HuH-7.5 (cell line): ENCODE measurements at places on chromosomes 12 and 14.
A peak's percentile ranks its signal among the peaks of the same experiment; 100 is the strongest.

- no peak for DNase-seq
Measured at GRCh38 chr12:119589097-119589496, 4.5 kb upstream of the TMEM233 start.

GRCh38 chr12:49187184-49187583, 1.7 kb downstream of the TUBA1A start:
- no peak for DNase-seq

GRCh38 chr12:108773798-108774788, 42.8 kb upstream of the CORO1C start:
- peak; percentile 27 for DNase-seq

DNA sequence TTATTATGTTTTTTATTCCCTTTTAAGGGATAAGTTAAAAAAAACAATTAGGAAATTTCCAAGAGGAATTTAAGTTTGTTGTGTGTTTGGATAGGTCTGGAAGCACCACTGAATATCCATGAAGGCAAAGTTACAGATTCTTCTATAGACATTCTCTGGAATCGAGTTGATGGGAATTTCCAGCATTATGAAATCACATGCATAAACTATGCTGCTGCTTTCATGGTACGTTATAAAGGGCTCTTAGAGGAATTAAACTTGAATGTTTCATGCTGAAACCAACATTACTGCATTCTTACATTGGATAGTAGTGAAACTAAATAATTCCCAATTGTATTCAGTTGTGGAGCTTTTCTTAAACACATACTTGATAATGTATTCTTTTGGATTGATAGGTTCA, 21.5 kb upstream of the PTPRQ start:
- DNase-seq, result no peak

DNA sequence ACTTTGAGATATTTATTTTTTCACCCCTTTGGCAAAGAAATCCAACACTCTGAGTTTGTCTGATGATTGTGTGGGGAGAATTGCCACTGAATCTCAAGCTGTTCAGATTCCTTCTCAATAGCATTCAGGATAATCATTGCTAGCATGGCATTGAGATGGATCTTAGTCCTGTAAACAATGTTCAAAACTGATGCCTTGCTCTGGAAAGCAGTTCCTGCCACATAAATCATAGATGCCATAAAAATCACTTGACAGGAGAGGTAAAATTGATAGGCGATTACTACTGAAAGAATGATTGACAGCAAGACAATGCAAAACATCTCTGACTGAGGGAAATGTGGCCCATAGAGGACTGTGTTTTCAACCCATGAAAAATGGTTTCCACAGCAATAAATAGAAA, 915.6 kb downstream of the TRHDE start:
- DNase-seq, result no peak

DNA sequence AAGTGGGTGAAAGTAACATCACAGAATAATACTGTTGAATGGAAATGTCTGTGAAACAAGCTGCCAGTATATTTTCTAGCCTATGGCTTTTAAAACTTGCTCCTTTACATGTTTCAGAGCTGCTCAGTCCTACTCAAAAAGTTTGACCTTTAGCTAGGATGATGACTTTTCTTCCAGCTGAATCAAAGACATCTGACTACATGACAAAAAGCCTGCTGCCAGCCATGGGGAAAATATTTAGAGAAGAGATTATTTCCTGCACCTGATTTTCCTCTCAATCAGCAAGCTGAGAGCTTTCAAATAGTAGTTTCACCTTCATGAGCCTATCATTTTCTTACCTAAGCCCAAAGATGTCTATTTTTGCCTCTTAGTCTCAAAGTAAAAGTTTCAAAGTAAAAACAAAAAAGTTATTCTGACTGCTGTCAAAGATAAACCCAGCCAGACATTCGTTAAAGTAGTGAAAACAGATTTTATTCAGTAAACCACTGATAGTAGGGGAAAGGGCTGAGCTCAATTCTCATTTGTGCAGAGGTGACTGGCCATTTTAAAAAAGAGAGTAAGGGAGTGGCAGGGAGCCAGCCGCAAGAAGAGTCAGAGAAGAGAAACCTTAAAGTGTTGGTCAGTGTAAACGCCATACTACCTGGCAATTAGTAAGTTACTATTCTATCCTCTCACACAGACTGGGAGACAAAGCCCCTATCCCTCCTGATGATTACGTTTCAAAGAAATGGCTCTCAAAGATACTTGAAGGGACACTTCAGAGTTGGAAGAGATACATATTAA, 2.2 kb downstream of the ATP6V1D start:
- no peak for DNase-seq

DNA sequence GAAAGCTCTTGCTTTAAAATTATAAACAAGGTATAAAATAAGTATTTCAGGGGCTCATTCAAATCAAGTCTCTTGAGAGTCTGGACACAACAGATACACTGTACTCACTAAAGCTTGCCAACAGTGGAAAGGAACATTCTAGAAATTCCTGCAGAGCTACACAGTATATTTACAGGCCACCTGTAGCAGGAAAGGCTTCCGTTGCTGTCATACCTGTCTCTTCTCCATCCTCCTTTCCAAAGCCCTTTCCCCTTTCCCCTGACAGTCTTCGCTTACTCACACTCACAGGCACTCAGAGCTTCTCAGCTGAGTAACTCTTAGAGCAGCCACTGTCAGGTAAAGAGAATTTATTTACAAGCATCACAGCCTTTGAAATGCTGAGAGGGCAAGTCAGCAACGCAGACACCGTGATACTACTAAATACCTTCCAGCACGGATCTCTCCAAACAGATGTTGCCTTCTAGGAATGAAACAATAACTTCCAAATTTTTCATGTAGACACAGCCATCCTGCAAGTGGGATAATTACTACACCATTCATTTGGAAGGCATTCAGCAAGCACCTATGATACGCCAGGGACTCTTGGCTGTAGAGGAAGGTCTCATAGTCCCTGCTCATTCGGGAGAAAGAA, 167.9 kb downstream of the FOXN3 start:
- no peak for DNase-seq

- peak; percentile 12 for DNase-seq
Measured at GRCh38 chr14:53539489-53540126, 386.5 kb upstream of the DDHD1 start.

DNA sequence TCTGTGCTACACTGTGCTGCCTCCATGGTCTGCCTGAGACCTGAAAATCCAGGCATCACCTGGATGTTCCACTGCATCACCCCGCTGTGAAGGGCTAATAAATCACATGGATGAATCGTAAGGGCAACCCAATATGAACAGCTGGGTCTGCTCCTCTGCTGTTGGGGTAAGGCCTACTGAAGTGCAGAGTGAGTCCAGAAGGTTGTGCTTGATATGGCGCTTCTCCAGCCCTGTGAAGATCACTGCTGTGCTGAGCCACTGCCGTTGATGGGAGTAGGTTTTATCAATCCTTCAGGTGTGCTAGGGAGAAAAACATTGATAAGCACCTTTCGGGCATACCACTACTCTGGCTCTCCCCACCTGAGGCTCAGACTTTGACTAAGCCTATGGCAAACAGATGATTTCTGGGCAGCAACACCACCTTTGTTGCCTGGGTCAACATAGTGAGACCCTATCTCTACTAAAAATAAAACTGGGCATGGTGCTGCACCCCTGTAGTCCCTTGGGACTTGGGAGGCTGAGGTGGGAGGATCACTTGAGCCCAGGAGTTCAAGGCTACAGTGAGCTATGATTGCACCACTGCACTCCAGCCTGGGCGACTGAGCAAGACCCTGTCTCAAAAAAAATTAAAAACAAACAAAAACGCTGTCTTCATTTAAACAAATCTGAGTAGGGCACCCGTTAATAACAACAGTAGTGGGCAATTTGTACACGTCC, 1.7 kb downstream of the ACVRL1 start:
- DNase-seq, result no peak

GRCh38 chr14:65867333-65867732, 454.8 kb downstream of the FUT8 start:
- no peak for DNase-seq

DNA sequence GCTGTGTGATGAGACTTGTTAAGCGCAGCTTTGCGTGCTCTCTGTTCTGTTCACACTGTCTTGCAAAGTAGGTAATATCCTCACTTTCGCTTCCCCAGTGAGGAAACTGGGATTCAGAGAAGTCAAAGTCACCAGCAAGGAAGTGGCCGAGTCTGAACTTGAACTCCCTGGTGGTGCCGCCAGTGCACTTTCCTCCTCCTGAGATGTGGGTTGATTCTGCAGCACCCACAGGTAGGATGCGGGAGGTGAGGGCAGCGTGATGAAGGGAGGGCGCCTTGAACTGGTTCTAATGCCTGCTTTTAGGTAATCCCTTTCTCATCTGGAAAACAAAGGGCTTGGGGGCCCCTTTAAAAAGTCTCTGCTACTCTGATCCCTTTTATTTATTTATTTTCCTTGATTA, 54.9 kb upstream of the IGF1 start:
- DNase-seq, result no peak

- DNase-seq, result no peak
Measured at GRCh38 chr12:11513288-11513687, 117.9 kb upstream of the PRB2 start.

DNA sequence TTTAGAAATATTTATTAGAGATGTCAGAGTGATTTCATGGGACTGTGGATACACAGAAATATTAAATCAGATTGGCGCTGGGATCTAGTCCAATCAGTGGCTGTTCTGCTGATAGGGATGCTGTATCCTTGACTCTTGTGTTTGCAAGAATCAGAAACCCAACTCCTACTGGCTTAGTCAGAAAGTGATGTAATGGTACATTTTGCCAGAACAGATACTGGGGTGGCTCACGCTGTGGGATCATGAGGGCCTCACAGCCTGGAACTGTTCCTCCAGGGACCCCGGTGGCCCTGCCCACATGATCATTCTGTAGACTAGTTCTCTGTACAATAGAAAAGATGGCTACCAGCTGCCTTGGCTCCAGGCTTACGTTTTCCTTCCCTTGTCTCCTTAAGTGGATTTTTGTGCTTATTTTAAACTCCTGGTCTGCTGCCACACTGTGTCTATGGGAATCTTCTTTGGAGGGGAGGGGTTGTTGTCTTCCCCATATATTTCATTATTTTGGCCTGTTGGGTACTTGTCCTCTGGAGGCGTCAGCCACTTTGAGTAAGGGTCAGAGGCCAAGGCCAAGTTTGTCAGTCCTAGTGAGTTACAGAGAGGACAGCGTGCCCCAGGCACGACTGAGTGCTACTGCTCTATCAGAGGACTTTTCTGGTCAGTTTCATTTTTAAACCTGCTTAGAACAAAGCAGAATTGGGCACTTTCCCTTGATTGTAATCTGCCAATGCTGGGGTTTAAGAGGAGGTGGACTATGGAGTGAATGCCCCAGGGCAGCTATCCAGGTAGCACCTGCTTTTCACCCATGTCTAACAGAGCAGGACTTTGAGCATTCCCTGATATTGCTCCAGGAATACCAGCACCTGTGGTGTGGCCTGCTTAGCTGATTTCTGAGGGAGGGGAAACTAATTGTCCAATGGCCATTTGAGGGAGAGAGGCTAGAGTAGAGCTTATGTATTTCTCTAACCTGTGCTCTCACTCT, 164.3 kb downstream of the SLC5A8 start:
- no peak for DNase-seq

DNA sequence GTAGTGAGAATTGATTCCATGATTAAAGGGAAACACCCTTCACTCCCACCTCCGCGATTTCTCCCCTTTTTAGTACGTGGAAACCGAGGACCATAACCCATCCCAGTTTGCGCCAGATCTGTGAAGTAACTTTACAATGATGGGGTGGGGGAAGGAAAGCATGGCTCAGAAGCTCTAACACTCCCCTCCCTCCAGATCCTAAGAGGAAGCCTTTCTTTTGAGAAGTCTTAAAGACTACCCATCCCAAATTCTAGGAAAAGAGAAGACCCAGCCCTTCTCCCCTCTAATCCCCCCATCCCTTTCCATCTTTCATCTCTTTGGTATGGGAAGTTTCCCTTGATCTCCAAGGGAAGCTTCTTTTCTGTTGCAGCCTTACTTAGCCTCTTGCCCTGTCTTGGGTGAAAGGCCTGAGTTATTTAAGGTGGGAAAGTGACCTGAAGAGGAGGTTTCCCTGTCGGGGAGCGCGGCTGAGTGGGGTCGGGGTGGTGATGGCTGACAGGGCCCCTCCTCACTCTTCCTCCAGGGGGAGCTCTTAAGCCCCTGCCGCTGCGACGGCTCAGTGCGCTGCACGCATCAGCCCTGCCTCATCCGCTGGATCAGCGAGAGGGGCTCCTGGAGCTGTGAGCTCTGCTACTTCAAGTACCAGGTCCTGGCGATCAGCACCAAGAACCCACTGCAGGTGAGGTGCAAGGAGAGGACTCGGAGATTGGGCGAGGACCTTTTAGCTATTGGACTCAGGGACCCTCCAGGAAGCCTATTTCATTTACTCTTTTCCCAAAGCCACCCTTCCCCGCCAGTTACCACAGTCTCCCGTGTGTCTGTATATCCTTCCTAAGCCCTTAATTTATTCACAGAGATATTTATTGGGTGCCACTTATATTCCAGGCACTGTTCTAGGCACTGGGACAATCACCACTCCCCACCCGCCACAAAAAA, 1.8 kb downstream of the MARCHF9 start:
- peak; percentile 98 for DNase-seq

DNA sequence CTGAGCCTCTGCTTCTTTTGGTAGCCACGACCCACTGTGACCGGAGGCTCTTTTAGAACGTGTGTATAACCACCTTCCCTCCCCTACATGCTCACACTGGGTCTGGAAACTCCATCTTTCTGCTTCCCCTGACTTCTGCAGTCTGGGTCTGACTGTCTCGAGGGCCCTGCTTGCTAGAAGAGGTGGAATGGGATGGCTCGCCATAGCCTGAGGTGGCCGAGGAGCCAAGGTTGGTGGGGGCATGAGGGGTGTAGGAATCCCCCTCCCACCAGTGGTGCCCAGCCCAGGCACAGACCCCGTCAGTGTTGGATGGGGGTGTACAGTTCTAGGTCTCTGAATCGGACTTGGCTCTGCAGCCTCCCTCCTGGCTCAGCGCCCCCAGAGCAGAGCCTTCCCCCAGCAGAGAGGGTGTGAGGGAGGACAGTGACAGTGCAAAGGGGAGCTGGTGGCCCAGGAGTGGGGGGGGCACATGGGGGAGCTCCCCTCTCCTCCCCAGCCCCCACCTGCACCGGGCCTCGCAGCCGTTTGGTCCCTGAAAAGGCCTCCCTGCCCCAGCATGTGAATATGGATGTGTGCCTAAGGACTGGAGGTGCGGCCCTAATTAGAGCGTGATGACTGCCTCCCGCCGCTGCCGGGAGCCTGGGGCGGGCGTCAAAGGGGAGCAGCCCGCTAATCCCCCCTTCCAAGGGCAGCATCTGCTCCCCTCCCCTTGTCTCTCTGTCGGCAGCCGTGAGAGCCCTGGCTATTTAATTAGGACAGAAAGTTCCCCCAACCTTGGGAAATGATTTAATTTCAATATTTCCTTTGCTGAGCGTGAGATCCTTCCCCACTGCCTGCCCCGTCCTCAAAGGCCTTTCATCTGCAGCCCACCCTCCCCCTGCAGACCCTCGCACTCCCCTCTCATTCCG, 196.2 kb upstream of the C14orf180 start:
- DNase-seq, result no peak

GRCh38 chr12:66903782-66904396, 225.0 kb upstream of the GRIP1 start:
- DNase-seq, result no peak

- no peak for DNase-seq
Measured at GRCh38 chr14:61889914-61890351, 127.7 kb downstream of the SNAPC1 start.

GRCh38 chr12:29544428-29545101, 47.1 kb upstream of the OVCH1 start:
- no peak for DNase-seq

- no peak for DNase-seq
Measured at GRCh38 chr14:96212140-96212539, 7.5 kb downstream of the BDKRB2 start.

- peak; percentile 61 for DNase-seq
Measured at GRCh38 chr12:119804011-119804641, 73.0 kb downstream of the CIT start.
